ENCODE measurements at places on chromosomes 7 and 10.

DNA sequence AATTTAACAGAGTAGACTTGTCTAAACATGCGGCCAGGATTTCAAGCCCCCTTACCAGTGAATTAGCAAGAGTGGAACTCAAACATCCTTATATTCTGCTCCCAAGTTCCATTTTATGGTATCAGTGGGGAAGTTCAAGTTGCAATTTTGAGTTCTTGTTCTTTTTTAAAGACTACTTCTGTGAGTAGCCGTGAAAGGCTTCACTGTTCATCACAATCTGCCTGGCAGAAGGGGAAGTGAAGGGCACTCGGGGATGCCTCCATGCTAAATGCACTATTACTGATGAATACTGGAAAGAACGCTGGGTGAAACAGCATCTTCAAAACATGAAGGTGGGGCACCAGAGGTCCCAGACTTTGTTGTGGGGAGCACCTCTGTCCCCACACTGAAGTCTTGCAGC is 22.4 kb upstream of the FGL2 start:
- no peak for DNase-seq

- DNase-seq: no peak
These were observed 29.7 kb downstream of the ITGA8 start for GRCh38 chr10:15690031-15690430.

- DNase-seq: no peak
These were observed 39.2 kb upstream of the TUBB8 start for GRCh38 chr10:88253-88652.

DNA sequence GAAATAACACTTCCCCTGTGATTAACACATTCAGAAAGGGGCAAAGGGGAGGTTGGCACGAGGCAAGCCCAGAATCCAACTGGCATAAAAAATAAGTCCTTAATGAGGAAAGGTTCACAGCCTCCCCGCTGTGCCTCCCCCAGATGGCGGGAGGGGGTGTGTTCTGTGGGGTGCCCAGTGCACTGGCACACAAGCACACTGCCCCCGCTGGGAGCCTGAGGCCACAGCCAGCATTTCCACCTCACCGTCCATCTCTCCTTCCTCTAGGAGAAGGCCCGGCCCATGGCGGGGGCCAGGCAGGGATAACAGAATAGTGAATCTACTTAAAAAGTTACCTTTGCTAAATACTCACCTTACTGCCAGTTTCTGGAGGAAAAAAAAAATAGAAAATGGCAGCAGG is 43.2 kb downstream of the PRKAG2 start:
- no peak for DNase-seq

- DNase-seq: no peak
These were observed at the start of gene ICA1 for GRCh38 chr7:8261711-8262695. TSS of gene ICA1 (minus strand) at chr7:8262167. CDS start at chr7:8235926, 26,241 bp downstream.

- DNase-seq: no peak
These were observed 75.3 kb upstream of the FOXK1 start for GRCh38 chr7:4606797-4607196.

GRCh38 chr7:73556208-73557107 is 1.0 kb downstream of the BCL7B start:
- DNase-seq: no peak

DNA sequence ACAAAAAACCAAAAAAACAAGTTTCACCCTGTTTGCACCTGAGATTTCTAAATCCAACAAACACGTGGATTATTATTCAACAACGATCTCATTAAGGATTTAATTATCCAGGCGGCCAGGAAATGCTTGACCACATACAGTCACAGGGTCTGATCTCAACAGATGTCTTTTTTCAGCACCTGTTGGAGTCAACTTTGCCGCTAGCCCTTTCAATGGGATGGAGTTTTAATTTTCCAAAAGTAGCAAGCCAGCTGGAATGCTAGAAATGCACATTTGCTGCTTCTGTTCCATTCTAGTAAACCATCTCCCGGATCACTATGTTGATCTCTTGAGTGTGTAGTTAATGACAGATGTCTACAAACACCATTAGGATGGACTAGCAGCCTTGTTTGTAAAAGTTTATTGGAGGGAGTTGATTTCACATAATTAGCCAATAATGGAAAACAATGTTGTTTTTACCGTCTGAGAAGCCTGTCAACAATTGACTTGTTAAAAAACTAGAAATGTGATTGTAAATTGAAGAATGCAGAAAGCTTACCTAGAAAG is 64.2 kb upstream of the DKK1 start:
- DNase-seq: no peak

DNA sequence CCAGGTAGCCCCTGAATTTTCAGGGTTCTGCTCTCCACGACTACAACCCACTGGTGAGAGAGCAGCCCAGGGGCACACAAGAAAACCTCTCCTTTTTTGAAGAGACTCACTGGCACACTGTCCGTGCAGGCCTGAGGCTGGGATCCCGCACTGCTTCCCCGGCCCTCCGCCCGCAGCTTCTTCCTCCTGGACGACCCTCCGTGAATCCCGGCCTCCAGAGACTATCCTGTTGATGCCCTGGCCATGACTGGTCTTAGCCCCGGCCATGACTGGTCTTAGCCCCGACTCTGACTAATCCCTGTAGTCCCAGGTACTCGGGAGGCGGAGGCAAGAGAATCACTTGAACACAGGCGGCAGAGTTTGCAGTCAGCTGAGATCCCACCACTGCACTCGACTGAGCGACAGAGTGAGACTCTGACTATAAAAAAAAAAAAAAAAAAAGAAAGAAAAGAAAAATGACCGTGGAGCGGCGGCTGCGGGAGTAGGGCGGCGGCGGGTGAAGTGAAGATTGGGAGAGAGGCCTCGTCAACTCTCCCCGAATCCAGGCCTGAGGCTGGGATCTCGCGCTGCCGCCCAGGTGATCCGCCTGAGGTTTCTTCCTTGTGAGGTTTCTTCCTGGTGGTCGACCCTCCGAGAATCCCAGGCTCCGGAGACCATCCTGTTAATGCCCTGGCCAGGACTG is 196.4 kb downstream of the ZNF716 start:
- DNase-seq: no peak

Measured in stimulated activated CD4-positive, alpha-beta T cell treated with anti-CD3 and anti-CD28 coated beads, Interleukin-1b, Interleukin-23, amount 100 ng/mL, for 1 hour (primary cell).